ENCODE measurements at places on chromosomes 2 and 18.

DNA sequence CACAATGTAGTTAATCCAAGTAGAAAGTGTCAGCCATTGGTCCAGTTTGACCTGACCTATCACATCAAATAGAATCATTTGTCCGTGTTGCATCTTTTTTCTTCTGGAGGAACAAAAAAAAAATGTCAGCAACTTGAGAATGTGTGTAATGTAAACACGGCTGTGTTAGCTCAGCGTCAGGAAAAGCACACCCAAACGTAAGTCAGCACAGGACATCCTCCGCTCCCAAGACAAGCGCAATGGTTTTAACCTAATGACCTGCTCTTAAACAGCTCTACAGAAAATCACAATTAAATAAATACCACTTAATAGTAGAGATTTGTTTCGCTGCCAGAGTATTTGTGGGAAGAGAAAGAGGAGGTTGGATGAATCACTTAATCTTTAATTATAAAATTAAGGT, 59.4 kb downstream of the OSR1 start:
- DNase-seq = no peak

GRCh38 chr18:42706618-42707017, 408.9 kb downstream of the RIT2 start:
- DNase-seq = no peak

- DNase-seq = no peak
Measured at GRCh38 chr18:70219688-70220087, 14.2 kb upstream of the RTTN start.

- no peak for DNase-seq
Measured at GRCh38 chr18:12066910-12067511, 26.6 kb upstream of the ANKRD62 start.

- DNase-seq = no peak
Measured at GRCh38 chr2:190158798-190159434, 96.4 kb upstream of the MSTN start.

DNA sequence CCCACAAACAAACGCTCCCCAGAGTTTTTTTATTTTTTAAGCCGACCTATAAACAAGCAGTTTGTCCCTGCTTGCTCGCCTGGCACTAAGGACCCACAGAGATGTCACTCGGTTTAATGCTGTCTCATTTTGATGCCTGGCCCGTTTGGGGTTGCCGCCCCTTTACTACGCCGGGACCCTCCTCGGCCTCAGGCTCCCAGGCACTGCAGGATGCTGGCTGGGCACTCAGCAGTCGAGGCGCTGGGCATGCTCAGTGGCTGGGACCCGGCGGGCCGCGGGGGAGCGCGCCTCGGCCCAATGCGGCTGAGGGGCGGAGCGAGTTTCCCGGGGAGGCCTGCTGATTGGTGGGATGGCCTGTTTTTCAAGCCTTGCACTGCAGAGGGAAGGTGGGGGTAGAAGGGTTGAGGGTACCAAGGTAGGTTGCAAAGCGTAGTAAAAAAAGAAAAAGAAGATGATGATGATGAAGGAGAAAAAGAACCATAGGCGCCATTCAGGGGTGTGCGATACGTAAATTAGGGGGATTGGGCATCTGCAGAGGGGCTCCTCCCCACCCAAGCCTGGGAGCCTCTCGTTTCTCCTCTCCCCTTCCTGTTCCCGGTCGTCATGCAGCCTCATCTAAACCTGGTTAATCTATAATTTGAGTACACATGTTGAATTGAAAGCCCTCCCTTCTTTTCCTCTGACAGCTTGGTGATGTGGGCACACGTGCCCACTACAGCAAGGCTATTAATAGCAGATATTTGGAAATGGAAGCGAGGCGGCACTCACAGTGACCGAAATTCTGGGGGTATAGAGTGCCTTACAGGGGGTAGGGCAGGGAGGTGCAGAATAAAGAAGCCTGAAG, 1.5 kb upstream of the IRS1 start:
- no peak for DNase-seq

DNA sequence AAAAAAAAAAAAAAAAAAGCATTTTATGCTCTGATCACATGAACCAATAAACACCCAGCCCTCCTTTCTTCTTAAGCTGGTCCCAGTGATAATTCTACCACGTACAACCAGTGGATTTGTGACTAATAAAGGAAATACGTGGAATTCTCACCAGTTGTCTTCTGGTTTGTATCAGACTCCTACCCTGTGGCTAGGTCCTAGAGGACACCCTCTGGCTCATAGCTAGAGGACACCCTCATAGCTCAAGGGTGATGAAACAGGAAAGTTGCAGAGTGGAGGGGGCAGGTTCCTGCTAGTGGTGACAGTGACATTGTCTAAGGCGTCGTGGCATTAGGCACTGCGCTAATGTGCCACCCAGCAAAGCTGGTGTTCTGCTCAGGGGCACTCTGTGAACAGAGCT, 167.8 kb downstream of the BCL11A start:
- DNase-seq = peak; percentile 46
